Chondrocyte (in vitro differentiated cells): ENCODE measurements at places on chromosomes 7 and 10.
A peak's percentile ranks its signal among the peaks of the same experiment; 100 is the strongest.

- DNase-seq, result no peak
Observed at GRCh38 chr10:9811601-9812000, 1206.1 kb upstream of the CELF2 start.

- DNase-seq, result no peak
Observed at GRCh38 chr7:2092279-2092678, 140.5 kb downstream of the MAD1L1 start.

GRCh38 chr7:19011212-19011611 lies 106.2 kb downstream of the TWIST1 start:
- DNase-seq, result no peak

GRCh38 chr7:348962-349743 lies 59.2 kb downstream of the FOXL3 start:
- DNase-seq, result no peak

- no peak for DNase-seq
Observed at GRCh38 chr10:110118891-110119621, 88.3 kb upstream of the MXI1 start.

GRCh38 chr7:141511316-141511675 lies 39.9 kb upstream of the AGK start:
- no peak for DNase-seq

GRCh38 chr7:25752967-25753791 lies 398.8 kb upstream of the NFE2L3 start:
- DNase-seq, result peak; percentile 87

- no peak for DNase-seq
Observed at GRCh38 chr10:60290558-60290957, 99.1 kb downstream of the ANK3 start.

DNA sequence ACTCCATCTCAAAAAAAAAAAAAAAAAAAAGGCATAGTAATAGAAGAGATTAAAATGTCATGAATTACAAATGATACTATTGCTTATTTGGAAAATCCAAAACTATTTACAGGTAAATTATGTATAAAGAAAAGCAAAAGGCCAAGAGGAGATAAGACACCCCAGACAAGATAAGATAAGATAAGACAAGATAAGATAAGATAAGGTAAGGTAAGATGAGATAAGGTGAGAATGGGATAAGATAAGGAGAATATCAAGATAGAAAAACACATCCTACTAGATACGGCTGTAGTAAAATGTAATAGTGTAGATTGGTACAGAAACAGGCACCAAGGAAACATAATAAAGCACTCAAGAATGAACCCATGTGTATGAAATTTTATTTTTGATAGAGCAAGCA lies 20.9 kb downstream of the VIM start:
- no peak for DNase-seq

- DNase-seq, result no peak
Observed at GRCh38 chr10:132847856-132848255, 61.9 kb upstream of the NKX6-2 start.

DNA sequence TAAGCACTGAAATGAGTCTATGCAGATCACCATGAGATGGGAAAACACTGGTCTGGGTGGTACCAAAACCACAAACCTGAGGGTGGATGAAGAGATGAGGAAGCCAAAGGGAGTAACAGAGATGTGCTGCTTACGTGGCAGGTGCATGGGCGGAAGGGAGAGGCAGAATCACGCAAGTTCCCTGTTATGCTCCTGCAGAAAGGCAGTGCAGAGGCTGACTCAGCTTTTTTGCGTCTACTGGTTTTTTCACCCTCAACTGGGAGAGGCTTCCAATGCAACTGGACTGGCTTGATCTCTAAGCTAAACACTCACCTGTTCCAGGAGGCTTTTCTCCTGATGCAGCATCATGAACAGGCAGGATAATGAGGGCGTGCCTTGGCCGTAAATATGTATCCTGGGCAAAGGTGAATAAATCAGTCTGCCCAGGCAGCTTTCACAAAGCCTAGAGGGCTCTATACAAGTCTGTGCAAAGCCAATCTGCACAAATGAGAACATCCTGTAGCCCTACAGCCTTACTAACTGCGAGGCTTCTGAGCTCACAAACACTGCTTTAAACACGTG lies 95.4 kb upstream of the AFAP1L2 start:
- no peak for DNase-seq

- DNase-seq, result no peak
Observed at GRCh38 chr10:21810582-21811244, 192.8 kb downstream of the DNAJC1 start.

- DNase-seq, result no peak
Observed at GRCh38 chr10:58820386-58820785, 307.7 kb downstream of the BICC1 start.

DNA sequence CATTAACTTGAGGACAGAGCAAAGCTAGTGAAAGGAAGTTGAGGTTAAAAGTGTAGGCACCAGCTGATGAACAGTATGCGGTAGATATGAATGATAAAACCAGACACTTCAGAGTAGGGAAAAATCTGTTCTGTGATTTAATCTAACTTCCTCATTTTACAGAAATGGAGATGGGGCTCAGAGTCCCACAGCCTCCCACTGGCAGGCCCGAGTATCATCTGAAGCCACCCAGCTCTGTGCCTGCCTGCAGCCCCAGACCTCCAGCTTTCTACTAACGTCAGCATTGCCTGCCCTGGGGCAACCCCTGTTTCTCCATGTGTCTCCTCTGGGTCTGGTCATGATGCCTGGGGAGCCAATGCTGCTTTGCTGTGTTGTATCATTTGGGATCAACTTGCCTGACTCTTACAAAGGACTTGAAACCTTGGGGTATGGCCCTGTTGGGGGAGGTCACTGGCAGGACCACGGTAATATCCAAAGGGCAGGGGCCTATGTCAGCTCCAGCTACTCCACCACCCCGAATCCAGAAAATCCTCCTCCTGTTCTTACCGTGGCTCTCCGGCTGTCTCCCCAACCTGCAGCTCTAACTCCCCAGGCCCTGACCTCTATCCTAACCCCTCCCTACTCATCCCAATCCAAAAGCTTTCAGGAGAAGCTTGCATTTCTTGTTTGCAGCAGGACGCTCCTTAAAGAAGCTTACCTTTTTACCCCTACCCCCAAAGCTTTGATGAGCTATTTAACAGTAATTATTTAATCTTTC lies 56.2 kb upstream of the NPY start:
- DNase-seq, result no peak

DNA sequence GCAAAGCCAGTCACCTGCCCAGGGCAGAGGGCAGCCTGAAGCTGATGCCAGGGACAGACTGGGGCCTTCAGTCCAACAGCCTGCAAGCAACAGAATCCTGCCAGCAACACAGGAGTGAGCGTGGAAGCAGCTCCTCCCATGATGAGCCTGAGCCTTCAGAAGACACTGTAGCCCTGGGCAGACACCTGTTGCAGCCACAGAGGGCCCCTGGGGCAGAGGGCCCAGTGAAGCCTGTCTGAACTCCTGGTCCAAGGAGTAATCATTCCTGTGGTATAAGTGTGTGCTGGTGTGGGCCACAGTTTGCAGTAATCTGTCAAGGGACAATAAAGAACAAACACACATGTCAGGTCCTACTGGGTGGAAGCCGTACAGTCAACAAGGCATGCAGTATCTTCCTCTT lies 2.9 kb upstream of the PFKP start:
- DNase-seq, result no peak

- DNase-seq, result no peak
Observed at GRCh38 chr7:32206987-32207386, 136.8 kb upstream of the PDE1C start.

GRCh38 chr7:102230593-102230992 lies 56.1 kb upstream of the SH2B2 start:
- DNase-seq, result no peak

DNA sequence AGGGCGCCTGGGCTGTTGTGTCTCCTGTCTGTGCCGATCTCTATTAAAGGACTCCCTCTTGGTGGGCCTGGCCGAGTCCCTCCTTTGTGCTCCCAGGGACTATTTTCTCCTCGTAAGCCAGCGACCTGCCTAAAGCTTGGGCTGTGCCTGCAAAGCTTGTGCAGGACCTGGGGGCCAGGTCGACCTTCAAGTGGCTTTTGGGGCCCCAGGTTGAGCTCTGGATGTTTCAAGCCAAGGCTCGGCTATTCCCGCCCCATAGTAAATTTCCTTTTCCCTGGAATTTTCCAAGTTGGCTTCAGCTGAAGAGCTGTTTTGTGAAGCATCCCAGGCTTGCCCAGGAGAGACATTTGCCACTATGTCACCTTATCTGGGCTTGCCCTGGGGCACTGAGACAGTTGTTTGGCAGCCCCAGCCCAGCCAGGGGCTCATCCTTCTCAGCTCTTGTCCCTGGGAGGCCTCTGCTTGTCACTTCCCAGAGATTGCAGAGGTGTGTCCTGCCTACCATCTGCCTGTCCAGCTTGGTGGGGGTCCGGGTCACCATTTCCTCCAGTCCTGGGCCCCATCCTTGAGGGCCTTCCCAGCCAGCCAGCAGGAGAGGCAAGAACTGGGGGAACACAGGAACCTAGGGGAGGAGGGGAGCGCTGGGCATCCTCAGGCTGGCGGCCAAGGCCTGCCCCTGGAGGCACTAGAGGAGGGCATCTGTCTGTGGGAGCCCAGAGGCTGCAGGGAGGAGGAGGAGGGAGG lies 20.2 kb downstream of the ZMIZ2 start:
- no peak for DNase-seq

- no peak for DNase-seq
Observed at GRCh38 chr10:97822261-97822687, 27.4 kb upstream of the GOLGA7B start.

GRCh38 chr10:100303724-100304319 lies 17.3 kb upstream of the BLOC1S2 start:
- no peak for DNase-seq
